A549 treated with CpdA at 1 μM for 4 hours (cell line): ENCODE measurements at places on chromosomes 16 and 17. TPM values are rescaled to one million over a fixed set of nuclear protein-coding genes. Genes with fewer than 3 reads are reported as not detected.

Gene MT1M
- not detected in 5 replicates for total RNA-seq

Gene RGS11
- 3.7 to 5.5 TPM (median 4.1 TPM) in 5 replicates for total RNA-seq

Gene SMIM36
- total RNA-seq, result not detected in 5 replicates

Gene FGF11
- total RNA-seq, result 0.99 to 1.4 TPM (median 1.4 TPM) in 5 replicates

Gene PPP1R27
- total RNA-seq, result 0.18 to 0.40 TPM in 2 of 5 replicates, not detected in the others

Gene PLA2G10
- total RNA-seq, result 0.07 to 0.30 TPM (median 0.21 TPM) in 3 of 5 replicates, not detected in the others

Gene GPRC5B
- total RNA-seq, result 25.7 to 30.8 TPM (median 27.8 TPM) in 5 replicates

Gene SPATA22
- total RNA-seq, result not detected in 5 replicates

Gene RAB11FIP3
- total RNA-seq, result 17.3 to 23.6 TPM (median 20.1 TPM) in 5 replicates

Gene GPR142
- total RNA-seq, result 0.03 TPM in 1 of 5 replicates, not detected in the others

Gene TBC1D3B
- 1.9 to 3.7 TPM (median 3.5 TPM) in 5 replicates for total RNA-seq

Gene PTX4
- total RNA-seq, result not detected in 5 replicates

Gene ABCC1
- 100 to 119 TPM (median 109 TPM) in 5 replicates for total RNA-seq

Gene TPSB2
- not detected in 5 replicates for total RNA-seq

Gene SLC13A5
- total RNA-seq, result 0.13 to 0.62 TPM (median 0.15 TPM) in 5 replicates

Gene KRTAP4-6
- total RNA-seq, result not detected in 5 replicates

Gene VAT1L
- total RNA-seq, result 0.01 to 0.05 TPM in 2 of 5 replicates, not detected in the others

Gene TBC1D3K
- not detected in 5 replicates for total RNA-seq

Gene HASPIN
- 13.5 to 15.9 TPM (median 14.0 TPM) in 5 replicates for total RNA-seq

Gene ELMO3
- total RNA-seq, result 0.66 to 1.4 TPM (median 1.3 TPM) in 5 replicates

Gene TBC1D3C
- not detected in 5 replicates for total RNA-seq

Gene MPG
- 54.2 to 80.9 TPM (median 71.8 TPM) in 5 replicates for total RNA-seq

Gene ESRP2
- total RNA-seq, result 0.05 to 0.21 TPM (median 0.12 TPM) in 4 of 5 replicates, not detected in the other

Gene OTOP3
- total RNA-seq, result not detected in 5 replicates

Gene KRTAP9-2
- not detected in 5 replicates for total RNA-seq

Gene CDH5
- 0.12 to 0.41 TPM (median 0.17 TPM) in 5 replicates for total RNA-seq

Gene MAP2K6
- 8.0 to 11.2 TPM (median 9.8 TPM) in 5 replicates for total RNA-seq

Gene VTN
- 17.3 to 26.7 TPM (median 18.8 TPM) in 5 replicates for total RNA-seq

Gene PRCD
- total RNA-seq, result 0.02 TPM in 1 of 5 replicates, not detected in the others

Gene DHRS13
- total RNA-seq, result 5.2 to 6.4 TPM (median 6.0 TPM) in 5 replicates

Gene OMG
- total RNA-seq, result not detected in 5 replicates

Gene KRT17
- 0.77 to 1.2 TPM (median 1.1 TPM) in 5 replicates for total RNA-seq

Gene KRT16
- 0.43 to 0.96 TPM (median 0.73 TPM) in 5 replicates for total RNA-seq

Gene CLDN9
- 0.27 to 0.80 TPM (median 0.39 TPM) in 5 replicates for total RNA-seq

Gene SULT1A2
- total RNA-seq, result 0.07 TPM in 1 of 5 replicates, not detected in the others

Gene MRTFB
- total RNA-seq, result 8.9 to 16.1 TPM (median 12.8 TPM) in 5 replicates

Gene TLCD3B
- 0.23 to 0.58 TPM (median 0.30 TPM) in 5 replicates for total RNA-seq

Gene KRTAP1-5
- 0.12 TPM in 1 of 5 replicates, not detected in the others for total RNA-seq

Gene BIRC5
- total RNA-seq, result 101 to 114 TPM (median 110 TPM) in 5 replicates

Gene SGF29
- 20.3 to 24.7 TPM (median 21.8 TPM) in 5 replicates for total RNA-seq

Gene PRSS36
- total RNA-seq, result 0.35 to 1.1 TPM (median 0.70 TPM) in 5 replicates

Gene ATF7IP2
- 10.6 to 13.6 TPM (median 12.1 TPM) in 5 replicates for total RNA-seq

Gene CCDC144A
- total RNA-seq, result 0.66 to 1.6 TPM (median 1.5 TPM) in 5 replicates

Gene SLC6A2
- 0.05 TPM in 2 of 5 replicates, not detected in the others for total RNA-seq

Gene NUPR1
- total RNA-seq, result 13.3 to 20.6 TPM (median 15.0 TPM) in 5 replicates

Gene BAHCC1
- total RNA-seq, result 12.9 to 18.2 TPM (median 15.4 TPM) in 5 replicates

Gene ADGRG1
- 161 to 247 TPM (median 200 TPM) in 5 replicates for total RNA-seq
